ENCODE measurements at places on chromosomes 4 and X.

DNA sequence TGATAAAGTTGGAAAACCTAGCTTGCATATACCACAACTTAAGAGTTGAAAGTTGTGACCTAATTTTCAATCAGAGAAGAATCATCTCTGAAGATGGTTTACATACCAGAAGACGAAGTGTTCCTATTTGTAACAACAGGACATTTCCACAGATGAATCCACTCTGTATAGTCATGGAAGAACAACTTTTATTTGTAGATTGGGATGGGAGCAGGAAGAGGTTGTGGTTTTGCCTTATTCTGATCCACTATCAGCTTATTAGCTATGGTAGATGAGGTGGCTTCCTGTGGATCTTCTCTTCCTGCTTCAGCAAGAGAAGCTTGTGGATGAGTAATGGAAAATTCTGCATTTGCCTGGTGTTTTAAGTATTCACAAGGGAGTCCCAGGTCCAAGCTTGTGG lies 18.6 kb upstream of the SUPT20HL1 start:
- no peak for DNase-seq

- DNase-seq, result no peak
These were observed 45.2 kb upstream of the BMP15 start for GRCh38 chrX:50865311-50865710.

DNA sequence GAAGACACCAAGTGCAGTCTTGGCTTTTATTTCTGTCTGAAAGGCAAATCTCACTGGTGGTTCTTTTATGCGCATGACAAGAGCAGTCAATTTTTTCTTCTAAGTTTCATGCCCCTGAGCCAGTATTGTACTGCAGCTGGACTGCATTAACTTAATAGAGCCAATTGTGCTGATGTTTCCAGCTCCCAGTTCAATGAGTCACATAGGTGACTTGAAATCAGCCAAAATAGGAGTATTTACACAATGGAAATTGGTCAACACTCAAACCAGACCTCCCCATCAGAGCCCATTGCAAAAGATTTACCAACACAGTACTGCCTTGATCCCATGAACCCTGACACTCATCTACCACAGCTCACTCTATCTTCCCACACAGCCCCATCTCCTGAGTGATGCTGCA lies 100.3 kb upstream of the GUCY1A1 start:
- no peak for DNase-seq

GRCh38 chrX:14489437-14489836 lies 39.9 kb upstream of the GLRA2 start:
- no peak for DNase-seq

DNA sequence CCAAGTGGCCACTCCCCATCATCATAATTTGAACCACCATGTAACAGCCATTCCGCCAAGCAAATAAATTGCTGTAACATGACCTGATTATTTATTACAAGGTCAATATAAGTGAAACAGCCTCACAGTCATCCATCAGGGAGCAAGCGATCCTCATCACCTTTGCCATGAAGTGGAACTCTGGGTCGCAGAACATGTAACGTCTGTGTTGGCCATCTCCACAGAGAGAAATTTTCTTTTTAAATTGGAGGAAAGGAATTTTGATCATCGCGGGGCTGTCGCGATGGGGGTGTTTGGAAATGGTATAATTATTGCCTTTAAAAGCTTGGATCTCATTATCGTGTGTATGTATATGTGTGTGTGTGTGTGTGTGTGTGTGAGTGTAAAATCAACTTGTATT lies 90.2 kb downstream of the SHOX start:
- DNase-seq, result no peak
